Prostate gland (tissue), 2 donors: ENCODE measurements at places on chromosomes 6 and 20. TPM values are rescaled to one million over a fixed set of nuclear protein-coding genes. Genes with fewer than 3 reads are reported as not detected.

DNA sequence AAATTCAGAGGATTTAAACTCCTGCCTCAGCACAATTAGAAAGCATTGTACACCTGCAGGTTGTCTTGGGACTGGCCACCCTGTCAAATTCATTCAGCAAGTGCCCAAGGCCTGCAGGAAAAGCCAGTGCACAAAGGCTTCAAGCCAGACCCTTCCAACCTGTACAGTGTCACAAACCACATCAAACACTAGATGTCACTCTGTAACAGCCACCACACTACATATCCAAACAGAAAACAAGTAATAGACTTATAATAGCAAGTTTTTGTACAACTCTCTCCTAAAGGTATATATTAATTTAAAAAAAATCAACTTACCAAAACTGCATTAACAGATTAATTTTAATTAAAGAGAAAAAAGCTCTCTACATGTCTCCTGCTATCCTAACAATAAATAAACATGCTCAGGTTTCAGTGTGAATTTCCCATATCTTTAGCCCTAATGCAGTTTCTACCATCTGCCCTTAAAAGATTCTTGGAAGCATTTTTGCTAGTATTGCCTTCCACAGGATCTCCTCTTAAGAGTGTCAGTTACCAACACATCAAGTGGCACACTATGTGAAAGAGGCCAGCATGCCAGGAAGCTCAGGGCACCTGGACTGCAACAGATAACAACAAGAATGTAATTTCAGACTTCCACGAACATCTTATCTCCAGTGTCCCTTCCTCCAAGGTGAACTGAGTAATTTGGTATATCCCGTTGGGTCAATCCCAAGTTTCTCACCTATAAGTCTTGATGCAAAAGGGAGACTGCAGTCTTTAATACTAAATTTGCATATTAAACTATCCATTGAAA lies 47.5 kb downstream of the RALGAPA2 start:
- no peak overlapping the region for H3K27ac ChIP-seq
- H3K4me1 ChIP-seq, result peaks cover 3% of the 10 kb centered on the region
- peak; percentile 20 for DNase-seq
- H3K27me3 ChIP-seq, result no peaks in the 10 kb centered on the region
- no peak overlapping the region for H3K4me3 ChIP-seq
- H3K36me3 ChIP-seq, result no peaks in the 10 kb centered on the region

- no peak for DNase-seq
- no peaks in the 10 kb centered on the region for H3K36me3 ChIP-seq
- no peaks in the 10 kb centered on the region for H3K27me3 ChIP-seq
- no peaks in the 10 kb centered on the region for H3K4me1 ChIP-seq
These were observed 50.7 kb downstream of the PPP1R3G start for GRCh38 chr6:5135788-5136376.

- no peaks in the 10 kb centered on the region for H3K27me3 ChIP-seq
- H3K4me1 ChIP-seq, result no peaks in the 10 kb centered on the region
These were observed 34.4 kb downstream of the CDH26 start for GRCh38 chr20:59992526-59993084.

GRCh38 chr6:16473908-16474771 lies 235.8 kb downstream of the GMPR start:
- no peak overlapping the region for H3K27ac ChIP-seq
- no peak for DNase-seq
- H3K36me3 ChIP-seq, result no peaks in the 10 kb centered on the region
- H3K4me1 ChIP-seq, result no peaks in the 10 kb centered on the region
- no peaks in the 10 kb centered on the region for H3K27me3 ChIP-seq

DSP gene
- total RNA-seq, result 60.6 TPM

CAGE1 gene
- 0.09 TPM for total RNA-seq

ULBP3 gene
- not detected for total RNA-seq
